Stimulated activated CD4-positive, alpha-beta T cell treated with anti-CD3 and anti-CD28 coated beads, TNF-alpha, amount 100 ng/mL, for 48 hours (primary cell): ENCODE measurements at places on chromosomes 12 and 14.

- no peak for DNase-seq
Measured at GRCh38 chr12:104657726-104658484, 201.2 kb downstream of the CHST11 start.

DNA sequence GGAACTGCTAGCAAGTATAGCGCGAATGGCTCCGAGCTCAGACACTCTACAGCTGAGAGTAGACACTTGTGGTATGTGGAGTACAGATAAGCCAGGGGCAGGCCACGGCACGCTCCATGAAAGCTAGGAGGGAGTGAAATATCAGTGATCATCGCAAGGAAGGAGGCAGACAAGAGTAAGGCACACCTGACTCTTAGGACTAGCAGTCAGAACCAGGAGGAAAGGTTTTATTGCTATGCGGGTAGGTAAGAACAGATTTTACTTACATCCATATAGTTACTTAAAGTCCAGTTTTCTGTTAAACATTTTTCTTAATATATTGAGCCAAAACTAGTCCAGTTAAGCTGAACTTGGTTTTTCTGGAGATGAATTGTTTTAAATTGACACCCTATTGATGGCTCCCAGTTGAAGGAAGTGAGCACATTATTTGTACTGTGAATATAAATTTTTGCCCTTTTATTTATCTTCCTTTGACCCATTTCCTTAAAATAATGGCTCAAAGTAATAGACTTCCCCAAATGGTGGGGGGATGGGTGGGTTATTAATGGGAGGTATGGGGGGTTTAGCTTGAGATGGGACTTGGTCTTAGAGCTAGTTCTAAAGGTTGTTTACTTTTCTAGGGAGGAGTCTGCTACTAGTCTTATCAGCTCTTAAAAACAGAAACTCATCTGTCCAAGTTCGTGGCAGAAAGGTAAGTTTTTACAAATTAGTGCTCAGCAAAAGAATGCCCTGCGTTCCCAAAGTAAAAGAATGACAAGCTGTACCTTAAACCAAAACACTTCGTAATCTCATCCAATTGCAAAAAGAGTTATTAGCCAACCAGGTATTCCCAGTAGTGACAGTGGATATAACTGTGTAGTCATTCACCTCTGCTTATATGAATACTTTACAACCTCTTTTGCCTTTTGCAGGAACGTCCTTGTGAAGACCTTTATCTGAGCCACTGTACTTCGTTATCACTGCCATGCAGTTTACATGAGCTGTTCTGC is 5.8 kb downstream of the HNRNPA1 start:
- no peak for DNase-seq

DNA sequence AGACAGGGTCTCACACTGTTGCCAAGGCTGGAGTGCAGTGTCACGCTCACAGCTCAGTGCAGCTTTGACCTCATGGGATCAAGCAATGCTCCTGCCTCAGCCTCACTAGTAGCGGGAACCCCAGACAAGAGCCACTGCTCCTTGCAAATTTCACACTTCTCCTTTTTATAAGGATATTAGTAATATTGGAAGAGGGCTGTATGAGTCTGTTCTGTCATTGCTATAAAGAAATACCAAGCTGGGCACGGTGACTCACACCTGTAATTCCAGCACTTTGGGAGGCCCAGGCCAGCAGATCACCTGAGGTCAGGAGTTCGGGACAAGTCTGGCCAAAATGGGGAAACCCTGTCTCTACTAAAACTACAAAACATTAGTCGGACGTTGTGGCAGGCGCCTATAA is 12.9 kb upstream of the ORAI1 start:
- DNase-seq = no peak

DNA sequence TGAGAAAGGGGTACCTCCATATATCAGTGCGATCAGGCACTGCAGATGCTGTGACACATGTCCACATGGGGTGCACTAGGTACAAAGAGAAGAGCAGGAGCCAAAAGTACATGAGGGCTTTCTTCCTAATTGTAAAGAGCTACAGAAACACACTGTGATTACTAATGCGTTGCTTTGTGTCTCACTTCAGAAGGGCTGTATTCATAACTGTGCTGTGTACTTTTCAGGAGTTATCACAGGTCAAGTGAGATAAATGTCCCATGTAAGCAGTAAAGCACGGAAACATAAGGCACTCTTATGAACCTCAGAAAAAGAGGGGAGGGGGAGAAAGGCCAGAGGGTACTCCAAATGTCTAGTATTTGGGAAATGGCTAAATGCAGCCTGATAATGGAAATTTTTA is 10.6 kb downstream of the SPRING1 start:
- no peak for DNase-seq

GRCh38 chr12:127162902-127163301 is 1104.1 kb upstream of the TMEM132C start:
- DNase-seq = no peak

DNA sequence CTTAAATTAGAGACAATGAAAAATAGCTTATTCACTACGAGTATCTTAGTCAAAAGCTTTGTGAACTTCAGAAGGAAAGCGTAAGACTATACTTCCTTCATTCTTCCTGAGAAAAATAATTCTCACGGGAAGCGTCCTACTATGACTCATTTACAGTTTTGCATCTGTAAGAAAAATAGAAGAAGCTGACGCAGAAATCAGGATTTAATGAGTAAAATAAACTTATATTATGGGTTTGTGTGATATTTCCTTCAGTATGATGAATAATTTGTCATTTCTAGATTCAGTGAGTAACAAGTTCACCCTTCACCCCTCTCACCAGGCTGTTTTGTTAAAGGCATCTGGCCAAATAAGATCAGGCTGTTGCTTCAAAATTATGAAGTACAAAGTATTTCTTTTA is 17.8 kb upstream of the PDE3A start:
- no peak for DNase-seq

DNA sequence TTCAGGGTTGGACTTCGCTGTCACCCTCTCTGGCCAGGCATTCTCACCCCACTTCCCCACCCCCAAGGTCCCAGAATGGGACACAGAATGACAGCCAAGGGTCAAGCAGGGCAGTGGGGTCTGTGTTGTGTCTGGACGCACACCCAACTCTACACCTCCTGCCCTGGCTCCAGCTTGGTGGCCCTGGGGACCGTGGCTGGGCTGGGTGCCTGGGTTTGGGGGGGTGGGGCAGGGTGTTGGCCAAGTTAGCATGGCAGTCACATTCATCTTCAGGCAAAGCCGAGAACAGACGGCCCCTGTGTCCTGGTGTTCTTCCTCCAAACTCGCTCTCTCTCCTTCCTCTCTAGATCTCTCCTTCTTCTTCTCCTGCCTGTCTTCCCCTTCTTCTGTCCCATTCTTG is 5.6 kb downstream of the LRP1 start:
- DNase-seq = no peak

GRCh38 chr12:14257303-14257733 is 108.2 kb upstream of the ATF7IP start:
- no peak for DNase-seq

DNA sequence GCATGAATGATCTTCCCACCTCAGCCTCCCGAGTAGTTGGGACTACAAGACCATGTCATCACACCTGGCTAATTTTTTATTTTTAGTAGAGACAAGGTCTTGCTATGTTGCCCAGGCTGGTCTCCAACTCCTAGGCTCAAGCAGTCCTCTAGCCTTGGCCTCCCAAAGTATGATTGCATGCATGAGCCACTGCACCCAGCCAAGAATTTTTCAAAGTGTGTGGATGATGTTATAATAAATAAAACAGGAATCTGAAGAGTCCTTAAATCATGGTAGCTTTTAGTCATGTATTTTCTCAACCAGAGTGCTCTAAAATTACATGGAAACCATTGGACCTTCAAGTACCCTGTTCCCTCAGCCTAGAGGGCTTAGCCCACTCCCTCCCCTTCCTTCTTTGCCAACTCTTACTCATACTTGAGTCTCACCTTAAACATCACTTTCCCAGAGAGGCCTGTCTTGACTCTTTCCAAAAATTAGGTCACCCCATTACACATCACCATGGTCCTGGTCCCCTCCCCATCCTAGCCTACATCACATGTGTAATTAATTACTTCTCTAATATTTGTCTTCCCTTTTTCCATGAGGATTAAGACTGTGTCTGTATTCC is 52.2 kb upstream of the BICDL1 start:
- DNase-seq = no peak

- DNase-seq = no peak
Measured at GRCh38 chr14:32710731-32711680, 227.7 kb upstream of the NPAS3 start.

GRCh38 chr12:113812411-113813228 is 153.5 kb downstream of the RBM19 start:
- DNase-seq = no peak

DNA sequence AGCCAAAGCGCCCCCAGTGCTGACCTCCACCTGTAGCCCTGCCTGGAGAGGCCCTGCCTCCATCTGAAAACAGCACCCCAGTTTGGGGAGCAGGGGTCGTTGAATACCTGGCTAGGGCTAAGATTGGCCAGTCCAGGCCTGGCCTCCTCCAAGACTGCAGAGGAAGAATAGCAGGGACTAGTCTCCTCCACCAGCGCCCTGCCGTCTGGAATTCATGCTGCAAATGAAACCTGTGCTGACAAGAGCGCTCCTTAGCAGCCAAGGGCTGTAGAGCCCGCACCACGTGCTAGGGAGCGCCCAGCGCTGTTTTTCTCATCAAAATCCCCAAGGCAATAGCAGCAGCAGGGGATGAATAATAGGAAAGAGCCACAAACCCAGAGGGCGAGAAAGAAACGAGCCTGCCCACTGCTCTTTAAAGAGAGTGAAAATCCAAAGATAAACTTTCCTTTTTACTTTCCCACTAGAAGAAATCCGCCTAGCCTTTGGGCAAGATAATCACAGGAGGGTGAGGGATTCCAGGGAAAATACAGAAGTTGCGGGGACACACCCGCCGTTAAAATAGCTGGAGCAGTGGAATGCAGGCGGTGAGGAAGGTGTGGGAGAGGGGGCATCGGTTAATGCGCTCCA is 3.3 kb downstream of the COL2A1 start:
- DNase-seq = no peak

GRCh38 chr12:126554625-126555024 is 1489.4 kb downstream of the AACS start:
- no peak for DNase-seq

- DNase-seq = no peak
Measured at GRCh38 chr12:92158796-92159439, 13.3 kb upstream of the BTG1 start.

- DNase-seq = no peak
Measured at GRCh38 chr12:20585913-20586312, 109.2 kb upstream of the SLCO1C1 start.

- DNase-seq = no peak
Measured at GRCh38 chr14:99315197-99315596, 43.2 kb upstream of the BCL11B start.

- peak; percentile 73 for DNase-seq
Measured at GRCh38 chr12:132956011-132956788, at the start of gene ZNF605. TSS of gene ZNF605 (minus strand) at chr12:132956306. CDS start at chr12:132945635, 10,671 bp downstream.

GRCh38 chr12:112924986-112925385 is 13.3 kb upstream of the OAS3 start:
- no peak for DNase-seq

DNA sequence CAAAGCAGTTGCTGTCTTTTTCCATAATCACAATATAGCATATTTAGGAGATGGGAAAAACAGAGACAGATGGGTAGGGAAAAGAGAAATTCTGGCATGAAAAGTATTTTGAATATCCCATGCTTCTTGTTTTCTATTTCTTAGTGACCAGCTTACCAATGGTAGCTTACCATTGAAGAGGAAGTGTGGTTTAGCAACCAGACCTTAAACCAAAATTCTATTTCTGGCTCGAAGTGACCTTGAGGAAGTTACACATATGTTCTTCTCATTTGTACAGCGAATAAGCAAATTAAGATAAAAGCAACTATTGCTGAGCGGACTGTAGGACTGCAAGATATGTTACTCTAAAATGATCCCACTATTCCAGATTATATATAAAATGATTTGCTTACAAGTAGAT is 82.9 kb downstream of the FGD4 start:
- DNase-seq = no peak

DNA sequence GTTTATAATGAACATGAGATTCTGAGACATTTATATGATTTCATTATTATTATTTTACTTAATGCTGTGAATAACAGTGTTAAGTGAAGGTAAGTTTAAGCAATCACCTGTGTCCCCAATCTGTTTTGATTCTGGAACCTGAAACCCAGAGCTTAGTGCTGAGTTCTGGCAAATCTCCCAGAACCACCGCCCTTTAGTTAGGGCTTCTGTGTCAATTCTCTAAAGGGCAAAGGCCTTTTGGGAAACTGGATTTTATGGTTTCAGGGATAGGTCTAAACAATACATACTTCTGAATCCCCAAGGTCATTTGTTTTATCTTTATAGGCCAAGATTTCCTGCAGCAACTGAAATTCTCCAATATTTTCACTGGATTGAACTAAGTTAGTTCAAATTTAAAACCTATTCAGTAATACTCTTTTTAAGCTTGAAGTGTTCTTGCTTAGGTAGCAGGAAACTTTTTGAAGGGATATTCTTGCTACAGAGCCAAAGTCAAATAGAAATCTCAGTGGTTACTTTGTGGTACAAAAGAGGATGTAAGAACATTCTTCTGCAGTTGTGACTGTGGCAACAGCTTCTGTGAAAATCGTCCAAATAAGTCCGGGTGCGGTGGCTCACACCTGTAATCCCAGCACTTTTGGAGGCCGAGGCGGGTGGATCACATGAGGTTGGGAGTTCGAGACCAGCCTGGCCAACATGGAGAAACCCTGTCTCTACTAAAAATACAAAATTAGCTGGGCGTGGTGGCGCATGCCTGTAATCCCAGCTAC is 10.0 kb upstream of the PKP2 start:
- no peak for DNase-seq

DNA sequence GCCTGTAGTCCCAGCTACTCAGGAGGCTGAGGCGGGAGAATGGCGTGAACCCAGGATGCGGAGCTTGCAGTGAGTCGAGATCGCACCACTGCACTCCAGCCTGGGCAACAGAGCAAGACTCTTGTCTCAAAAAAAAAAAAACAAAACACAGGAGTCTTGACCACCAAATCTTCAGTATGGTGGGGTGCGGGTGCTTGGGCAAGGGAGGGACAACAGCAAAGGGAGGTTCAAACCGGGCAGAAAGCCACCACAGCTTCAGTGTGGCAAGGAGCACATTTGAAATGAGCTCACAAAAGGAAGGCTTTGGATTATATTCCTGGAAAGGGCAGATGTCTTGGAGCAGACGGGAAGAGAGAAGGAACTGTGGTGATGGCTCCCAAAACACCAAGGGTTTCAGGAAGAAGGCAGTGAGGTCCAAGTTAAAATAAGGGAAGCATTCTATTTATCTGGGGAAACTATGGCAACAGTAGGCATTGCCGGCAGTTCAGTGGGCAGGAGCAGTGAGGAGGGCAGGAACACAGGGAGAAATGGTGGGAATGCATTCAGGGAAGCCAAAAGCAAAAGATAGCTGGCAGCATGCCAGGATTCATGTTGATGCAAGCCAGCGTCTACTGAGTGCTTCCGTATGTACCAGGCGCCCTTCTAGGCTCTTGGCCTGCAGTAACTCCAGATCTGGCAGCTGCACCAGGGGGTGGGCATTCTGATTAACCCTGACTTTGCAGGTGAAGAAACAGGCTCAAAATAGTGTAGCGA is 51.0 kb upstream of the SRSF5 start:
- no peak for DNase-seq

GRCh38 chr12:52144512-52145227 is 47.1 kb downstream of the KRT80 start:
- no peak for DNase-seq
